ENCODE measurements at places on chromosomes 1 and 21. TPM values are rescaled to one million over a fixed set of nuclear protein-coding genes. Genes with fewer than 3 reads are reported as not detected.

DNA sequence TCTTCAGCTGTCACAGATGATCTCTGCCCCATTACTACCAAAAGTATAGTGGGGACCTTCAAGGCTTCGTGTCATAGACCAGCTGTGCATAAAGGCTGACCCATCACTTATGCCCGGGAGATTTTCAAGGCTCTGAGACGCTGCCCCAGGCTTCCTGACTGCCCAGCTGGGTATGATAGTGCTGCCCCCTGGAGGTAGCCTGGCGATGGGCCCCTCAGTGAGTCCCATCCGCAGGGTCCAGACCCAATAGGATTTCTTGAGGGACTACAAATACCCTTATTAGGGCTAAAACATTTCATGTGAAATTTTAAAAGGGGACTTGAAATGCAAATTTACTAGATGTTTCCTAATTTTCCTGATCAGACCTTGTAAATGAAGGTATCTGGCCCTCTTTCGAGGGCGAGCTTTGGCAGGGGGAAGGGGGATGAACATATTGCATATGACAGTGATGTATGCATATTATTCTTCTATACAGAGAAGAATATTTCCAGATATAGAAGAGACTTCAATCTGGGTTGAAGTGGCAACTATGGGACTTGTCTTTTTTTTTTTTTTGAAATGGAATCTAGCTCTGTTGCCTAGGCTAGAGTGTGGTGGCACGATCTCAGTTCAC, 11.7 kb upstream of the FCMR start:
- no peak for DNase-seq

HNRNPCL1 gene
- total RNA-seq: not detected

- peak; percentile 77 for DNase-seq
These were observed 16.6 kb upstream of the RNF223 start for GRCh38 chr1:1090424-1091343.

PRDX6 gene
- total RNA-seq: 180 TPM

DNA sequence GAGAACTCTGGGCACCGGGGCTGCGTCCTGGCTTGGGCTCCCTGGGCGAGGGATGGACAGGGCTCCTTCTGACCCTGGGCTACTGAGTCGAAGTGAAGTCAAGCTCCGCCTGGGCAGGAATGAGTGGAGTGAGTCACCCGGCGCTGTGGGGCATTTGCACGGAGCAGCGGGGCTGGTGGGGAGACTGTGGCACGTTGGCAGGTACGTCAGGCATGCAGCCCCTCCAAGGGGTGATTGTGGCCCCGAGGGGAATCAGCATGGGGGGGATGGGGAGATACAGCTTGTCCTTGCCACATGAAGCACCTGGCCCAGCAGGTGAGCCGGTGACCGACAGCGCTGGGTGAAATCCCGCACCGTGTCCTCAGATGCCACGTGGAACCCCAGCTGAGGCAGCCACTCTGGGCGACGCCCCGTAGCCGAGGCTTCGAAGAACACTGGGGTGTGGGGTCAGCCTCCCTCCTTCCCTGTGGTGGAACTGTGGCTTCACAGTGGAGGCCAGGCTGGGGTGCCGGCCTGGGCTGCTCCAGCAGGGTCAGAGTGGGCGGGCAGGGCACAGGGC, 62.3 kb downstream of the COL18A1 start:
- DNase-seq: no peak

DNA sequence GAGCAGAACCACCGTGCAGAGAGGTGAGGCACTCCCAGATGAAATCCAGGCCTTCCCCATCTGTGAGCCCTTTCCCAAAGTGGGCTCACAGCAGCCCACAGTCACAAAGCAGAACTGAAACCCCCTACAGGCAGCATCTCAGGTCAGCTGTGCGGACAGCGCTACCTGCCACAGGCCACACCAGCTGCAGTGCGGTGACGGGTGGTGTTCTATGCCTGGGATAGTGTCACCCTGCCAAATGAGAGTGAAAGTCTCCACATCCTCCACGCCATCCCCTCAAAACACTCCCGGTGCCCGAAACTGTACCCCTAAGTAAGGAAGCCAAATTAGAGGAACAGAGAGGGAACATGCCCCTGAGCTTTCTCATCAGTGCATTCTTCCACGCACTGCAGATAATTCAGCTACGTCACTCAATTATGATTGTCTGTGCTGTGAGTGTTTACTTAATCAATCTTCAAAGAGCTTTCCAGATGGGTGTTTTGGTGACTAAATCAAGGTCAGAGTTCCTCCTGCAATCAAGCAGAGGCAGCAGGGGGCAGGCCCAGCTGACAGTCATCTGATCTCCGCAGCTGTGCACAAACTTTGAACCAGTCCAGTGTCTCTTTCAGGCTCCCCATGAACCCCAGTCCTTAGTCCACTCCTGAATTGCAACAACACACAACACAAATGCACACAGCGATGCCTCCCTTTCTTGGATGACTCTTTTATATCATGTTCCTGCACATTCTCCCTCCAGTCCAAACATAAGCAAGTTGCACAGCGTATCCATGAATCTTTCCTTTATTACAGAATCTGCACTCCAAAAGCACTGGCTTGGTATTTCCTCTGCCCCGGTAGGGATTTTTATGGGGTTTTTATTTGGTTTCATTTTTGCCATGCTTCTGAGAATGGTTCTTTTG, 150.0 kb downstream of the TOMM20 start:
- DNase-seq: peak; percentile 71

GRCh38 chr1:174836543-174836942, 163.2 kb upstream of the CACYBP start:
- no peak for DNase-seq

DNA sequence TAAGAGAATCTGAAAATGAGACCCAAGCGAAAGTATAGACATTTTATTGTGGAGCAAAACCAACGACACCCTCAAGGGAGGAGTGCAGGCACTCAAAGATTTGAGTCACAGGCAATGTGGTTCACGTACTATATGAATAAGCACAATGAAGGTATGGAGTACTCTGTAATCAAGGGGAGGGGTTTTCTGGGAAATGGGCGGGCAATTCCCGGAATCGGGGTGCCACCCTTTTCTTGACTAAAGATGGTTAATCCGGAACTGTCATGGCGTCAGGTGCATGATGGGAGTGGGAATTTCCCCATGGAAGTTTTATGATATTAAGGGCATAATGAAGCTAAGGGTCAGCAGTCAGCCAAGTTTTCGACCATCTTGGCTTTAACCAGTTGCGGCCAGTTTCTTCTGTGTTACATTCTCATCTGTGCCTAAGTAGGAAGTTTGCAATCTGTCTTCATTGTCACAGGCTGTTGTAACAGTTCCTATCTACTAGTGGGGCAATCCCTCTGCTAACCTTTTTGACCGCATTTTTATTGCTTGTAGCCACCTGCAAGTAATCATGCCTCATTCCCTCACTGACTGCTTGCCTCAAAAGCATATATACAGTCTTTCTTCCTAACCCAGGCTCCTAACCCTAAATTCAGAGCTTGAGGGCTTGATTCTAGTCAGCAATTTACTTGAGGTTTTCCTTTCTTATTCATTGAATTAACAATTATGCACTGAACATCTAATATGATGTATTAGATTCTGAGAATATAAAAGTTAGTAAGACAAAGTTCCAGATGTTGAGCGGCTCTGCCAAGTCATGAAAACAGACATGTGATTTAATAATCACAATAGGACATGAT, 775 bp upstream of the AIM2 start:
- DNase-seq: no peak

TADA1 gene
- 9.5 TPM for total RNA-seq

SLC1A7 gene
- not detected for total RNA-seq

RAB25 gene
- total RNA-seq: 281 TPM

RGS16 gene
- total RNA-seq: 1.1 TPM

- peak; percentile 81 for DNase-seq
These were observed 12.6 kb downstream of the TRIM11 start for GRCh38 chr1:228393811-228394570.

- no peak for DNase-seq
These were observed 166.5 kb upstream of the CD34 start for GRCh38 chr1:208077232-208078075.

CITED4 gene
- 172 TPM for total RNA-seq

- no peak for DNase-seq
These were observed 161.3 kb upstream of the SGIP1 start for GRCh38 chr1:66372522-66373101.

FMO3 gene
- total RNA-seq: 1.5 TPM

DNA sequence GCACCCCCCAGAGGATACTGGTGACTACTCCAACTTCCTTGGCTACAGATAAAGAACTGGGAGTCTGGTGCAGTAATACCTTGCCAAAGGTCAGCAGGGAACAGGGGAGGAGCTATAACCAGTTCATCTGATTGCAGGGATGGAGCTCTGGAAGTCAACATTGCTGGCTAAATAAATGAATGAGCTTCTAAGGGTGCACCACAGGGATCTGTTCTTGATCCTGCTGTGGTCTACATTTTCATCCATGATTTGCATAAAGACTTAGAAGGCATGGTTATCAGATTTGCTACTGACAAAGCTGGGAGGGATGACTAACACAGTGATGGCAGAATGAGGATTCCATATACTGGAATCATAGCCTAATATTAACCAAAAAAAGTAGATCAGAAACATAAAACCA, 18.3 kb downstream of the PLEKHA6 start:
- DNase-seq: no peak

DNA sequence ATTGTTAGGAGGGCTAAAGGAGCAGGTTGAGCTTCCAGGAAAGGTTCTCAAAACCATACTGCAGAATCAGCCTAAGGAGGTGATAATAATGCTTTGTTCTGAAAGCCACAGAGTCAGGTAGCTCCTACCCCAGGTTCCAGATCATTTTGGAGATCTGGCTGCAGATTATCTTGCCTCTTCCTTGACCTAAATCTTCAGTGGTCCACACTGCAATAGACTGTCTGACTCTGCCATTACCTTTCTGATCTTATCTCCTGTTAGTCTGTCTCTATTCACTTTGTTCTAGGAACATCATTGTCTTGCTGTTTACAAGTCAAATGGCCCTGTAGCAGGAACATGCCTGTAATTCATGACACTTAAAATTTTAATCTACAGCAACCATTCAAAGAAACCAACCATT, 73.0 kb downstream of the HS2ST1 start:
- DNase-seq: no peak

GRCh38 chr1:83500987-83501591, 497.8 kb downstream of the TTLL7 start:
- DNase-seq: no peak

GPR153 gene
- total RNA-seq: 9.9 TPM

DNA sequence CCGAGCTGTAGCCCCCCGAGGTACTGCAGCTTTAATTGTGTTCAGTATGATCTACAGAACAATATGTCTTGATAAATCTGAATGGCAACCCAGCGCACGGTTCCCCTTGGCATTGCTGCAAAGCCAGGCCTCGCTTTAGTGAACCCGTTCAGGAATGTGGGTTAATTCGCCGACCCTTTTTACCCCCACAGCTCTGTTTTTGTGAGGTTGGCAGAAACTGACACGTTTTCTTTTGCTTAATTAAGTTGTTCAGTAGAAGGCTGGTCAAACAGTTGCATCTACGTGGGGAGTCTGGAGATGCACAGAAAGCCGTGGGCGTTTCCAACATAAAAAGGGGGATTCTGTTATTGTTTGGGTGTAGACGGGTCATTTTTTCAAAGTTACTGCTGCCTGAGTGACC, 43.2 kb downstream of the OLIG1 start:
- peak; percentile 34 for DNase-seq

DNA sequence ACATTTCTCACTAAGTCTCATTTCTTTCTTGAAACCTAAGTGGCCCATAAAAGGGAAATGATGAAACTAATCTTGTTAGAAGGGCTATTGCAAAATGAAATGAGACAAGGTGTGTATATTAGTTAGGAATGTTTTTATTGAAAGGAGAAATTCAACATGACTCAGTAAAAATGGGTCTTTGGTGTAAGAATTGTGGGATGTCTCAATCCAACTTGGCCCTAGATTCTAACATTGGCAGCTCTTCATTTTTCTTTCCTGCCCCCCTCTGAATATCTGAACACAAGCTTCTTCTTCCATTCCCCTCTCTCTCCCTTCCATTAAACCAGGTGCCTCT, 26.8 kb upstream of the TARBP1 start:
- no peak for DNase-seq

Measured in lower leg skin (tissue), 4 donors.